ENCODE measurements at places on chromosomes 2 and 18. TPM values are rescaled to one million over a fixed set of nuclear protein-coding genes. Genes with fewer than 3 reads are reported as not detected.

Gene ELOA2
- total RNA-seq = not detected

Gene MYOM1
- 92.8 TPM for total RNA-seq

Gene OXER1
- 8.1 TPM for total RNA-seq

Gene PGAP1
- total RNA-seq = 31.6 TPM

Gene COQ10B
- 16.2 TPM for total RNA-seq

Gene RFTN2
- total RNA-seq = 12.9 TPM

Gene SERPINB11
- total RNA-seq = not detected

Gene CD8B
- total RNA-seq = 0.88 TPM

Gene CLHC1
- 18.7 TPM for total RNA-seq

Gene RAB31
- 24.3 TPM for total RNA-seq

Gene SCN9A
- 5.0 TPM for total RNA-seq

Data from metanephros (tissue), 2 donors.